ENCODE measurements at places on chromosomes 1 and 21.

- no peak for DNase-seq
Observed at GRCh38 chr21:46243960-46244361, 15.4 kb upstream of the LSS start.

GRCh38 chr1:222920169-222920568 lies 105.3 kb downstream of the DISP1 start:
- DNase-seq: no peak

DNA sequence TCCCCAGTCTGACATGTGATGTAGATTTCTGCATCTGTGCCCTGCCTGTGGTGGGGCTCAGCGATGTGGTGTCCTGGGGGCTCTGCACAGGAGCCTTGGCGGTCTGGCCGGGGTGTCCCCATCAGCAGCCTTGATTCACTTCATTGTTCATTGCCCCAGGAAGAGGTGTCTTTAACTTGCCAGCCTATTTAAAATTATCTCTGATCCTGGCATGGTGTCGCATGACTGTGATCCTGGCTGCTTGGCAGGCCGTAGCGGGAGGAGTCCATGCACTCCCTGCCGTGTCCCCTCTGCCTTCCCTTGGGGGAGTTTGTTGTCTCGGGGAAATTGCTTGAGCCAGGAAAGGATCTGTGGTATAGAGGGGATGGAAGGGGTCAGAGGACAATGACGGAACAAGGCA lies 59.9 kb downstream of the TRIM11 start:
- DNase-seq: no peak

GRCh38 chr1:113665071-113665470 lies 94.2 kb downstream of the PHTF1 start:
- DNase-seq: no peak

- no peak for DNase-seq
Observed at GRCh38 chr1:66402194-66402593, 131.8 kb upstream of the SGIP1 start.

DNA sequence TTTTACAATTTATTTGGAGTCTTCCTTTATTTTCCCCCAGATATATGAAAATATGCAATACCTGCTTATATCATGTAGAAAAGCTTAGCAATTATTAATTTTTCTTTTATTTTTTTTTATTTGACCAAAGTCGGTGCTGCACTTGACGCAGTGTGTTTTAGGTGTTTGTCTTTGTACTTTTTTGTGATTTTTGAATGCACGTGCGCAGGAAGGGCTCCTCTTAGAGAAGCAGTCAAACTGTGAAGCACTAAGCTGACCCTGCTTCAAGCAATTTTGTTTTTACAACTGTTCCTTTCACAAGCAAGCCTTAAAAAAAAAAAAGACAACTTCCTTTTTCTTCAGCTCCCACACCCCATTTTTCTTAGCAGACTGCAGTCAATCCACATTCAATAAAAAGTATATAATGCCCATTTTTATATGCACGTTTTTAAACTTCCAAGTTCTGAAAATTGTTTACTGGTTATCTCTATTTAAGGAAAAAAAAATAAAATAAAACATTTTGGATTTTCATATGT lies 267.4 kb downstream of the TM2D1 start:
- DNase-seq: no peak

GRCh38 chr1:203572134-203572625 lies 54.5 kb upstream of the ATP2B4 start:
- no peak for DNase-seq

All from central memory CD4-positive, alpha-beta T cell (primary cell).